ENCODE measurements at places on chromosomes 5 and 9.

- DNase-seq: no peak
These were observed 236.1 kb downstream of the DNAH5 start for GRCh38 chr5:13708432-13708831.

- no peak for DNase-seq
These were observed 407.9 kb upstream of the CYLC2 start for GRCh38 chr9:102587281-102587680.

- no peak for DNase-seq
These were observed 165.7 kb downstream of the MPDZ start for GRCh38 chr9:13113751-13114150.

GRCh38 chr5:123285122-123286023 lies 137.8 kb downstream of the CEP120 start:
- no peak for DNase-seq

DNA sequence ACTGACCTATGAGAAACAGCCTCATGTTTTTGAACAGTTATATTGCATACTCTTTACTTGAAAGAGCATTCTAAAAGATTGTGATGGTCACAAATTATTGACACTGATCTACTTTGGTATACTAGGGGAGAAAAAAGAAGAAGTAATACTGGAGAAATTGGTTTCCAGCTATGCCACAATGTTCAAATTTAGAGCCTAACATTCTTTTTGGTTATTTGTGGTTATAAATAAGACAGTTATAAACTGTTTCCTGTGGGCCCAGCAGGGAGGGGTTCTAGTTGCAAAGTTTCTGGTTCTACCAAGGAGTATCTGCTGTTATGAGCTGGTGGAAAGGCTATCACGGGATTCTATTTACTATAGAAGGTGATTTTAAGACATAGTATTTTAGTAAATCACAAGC lies 4.8 kb downstream of the CWC27 start:
- DNase-seq: no peak

DNA sequence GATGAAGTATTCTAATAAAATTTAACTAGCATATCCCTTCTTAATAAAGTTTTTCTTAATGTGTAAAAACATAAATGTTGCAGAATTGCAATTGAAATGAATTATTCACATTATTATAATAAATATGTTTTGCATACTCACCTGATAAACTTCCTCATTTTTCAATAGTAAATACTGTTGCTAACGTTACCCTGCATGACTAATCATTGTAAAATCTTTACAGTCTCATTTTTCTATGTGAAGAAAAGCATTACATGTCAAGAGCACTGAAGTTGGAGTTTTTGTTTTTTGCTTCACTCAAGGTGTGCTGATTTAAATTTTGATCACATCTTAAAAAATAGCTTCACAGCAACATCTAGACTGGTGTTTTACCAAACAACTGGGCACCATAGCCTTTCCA lies 157.2 kb upstream of the CDH18 start:
- no peak for DNase-seq

DNA sequence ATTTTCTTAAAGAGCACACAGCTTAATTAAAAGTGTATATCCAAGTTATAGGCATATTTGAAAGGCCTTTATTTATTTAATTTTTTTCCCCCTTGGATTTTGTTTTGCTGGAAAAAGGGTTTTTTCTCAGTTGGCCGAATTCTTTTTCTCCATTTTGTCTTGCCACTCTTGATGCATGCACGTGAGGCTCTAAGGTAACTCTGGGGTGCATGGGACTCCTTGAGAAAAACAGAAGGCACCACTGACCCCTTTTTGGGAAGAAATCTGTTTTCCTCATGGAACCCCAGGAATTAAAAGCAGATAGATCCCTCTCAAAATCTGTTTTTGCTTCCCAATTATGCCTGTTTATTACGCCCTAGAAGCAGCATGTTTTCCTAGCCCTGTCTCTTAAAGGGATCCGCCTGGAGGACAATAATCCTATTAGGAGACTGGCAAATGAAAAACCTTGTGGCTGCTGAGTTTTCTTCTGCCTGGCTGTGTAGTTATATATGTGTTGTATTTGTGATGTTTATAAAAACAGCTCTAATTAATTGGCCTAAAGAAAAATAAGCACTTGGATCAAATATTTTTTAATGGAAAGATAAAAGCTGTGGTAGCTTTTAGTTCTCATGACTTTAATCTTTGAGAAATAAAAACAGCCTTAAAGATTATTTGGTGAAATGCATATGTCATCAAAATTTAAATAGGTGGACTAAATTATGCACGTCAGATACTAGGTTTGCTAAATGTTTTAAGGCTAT lies 435.1 kb upstream of the CDH9 start:
- DNase-seq: no peak

GRCh38 chr5:33275921-33276627 lies 164.7 kb upstream of the TARS1 start:
- no peak for DNase-seq

DNA sequence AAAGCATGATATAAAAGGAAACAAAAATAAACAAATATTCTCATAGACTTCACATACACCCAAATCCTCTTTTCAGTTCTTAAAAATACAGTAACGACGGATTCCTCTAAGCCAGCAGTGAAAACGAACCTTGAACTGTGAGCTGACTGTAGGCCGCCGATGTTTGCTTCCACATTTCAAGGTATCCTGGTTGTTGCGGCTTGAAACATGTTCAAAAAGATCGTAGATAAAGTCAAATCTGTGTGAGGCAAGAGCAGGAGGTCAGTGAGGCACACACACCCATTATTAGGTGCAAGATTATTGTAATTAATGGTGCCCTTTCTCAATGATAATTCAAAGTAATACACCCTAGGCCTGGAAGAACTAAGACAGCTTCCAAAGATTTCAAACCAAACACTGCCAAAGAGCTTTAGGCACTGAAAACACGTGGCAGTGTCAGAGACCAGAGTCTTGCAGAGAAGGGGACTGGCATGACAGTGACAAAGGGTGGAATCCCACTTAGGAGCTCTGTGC lies 141.2 kb upstream of the RETREG1 start:
- no peak for DNase-seq

GRCh38 chr9:134629061-134629585 lies 12.5 kb upstream of the COL5A1 start:
- no peak for DNase-seq

DNA sequence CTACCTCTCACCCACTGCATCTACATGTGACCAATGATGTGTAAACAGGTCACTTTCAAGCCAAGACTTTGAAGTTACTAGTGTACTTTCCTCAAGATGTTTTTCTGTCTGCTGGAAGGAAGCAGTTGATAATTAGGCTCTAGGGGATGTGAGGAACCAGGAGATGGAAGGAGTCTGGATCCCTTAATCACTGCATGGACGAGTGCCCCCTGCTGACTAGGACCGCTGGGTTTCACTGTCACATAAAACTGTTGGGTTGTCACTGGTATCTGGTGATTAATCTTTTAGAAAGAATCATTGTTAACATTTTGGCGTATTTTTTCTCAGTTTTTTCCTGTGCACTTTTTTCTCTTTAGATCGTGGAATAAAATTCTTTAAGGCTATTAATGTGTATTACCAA lies 79.5 kb downstream of the SREK1 start:
- no peak for DNase-seq

GRCh38 chr5:37738057-37738691 lies 101.7 kb downstream of the GDNF start:
- peak; percentile 78 for DNase-seq

DNA sequence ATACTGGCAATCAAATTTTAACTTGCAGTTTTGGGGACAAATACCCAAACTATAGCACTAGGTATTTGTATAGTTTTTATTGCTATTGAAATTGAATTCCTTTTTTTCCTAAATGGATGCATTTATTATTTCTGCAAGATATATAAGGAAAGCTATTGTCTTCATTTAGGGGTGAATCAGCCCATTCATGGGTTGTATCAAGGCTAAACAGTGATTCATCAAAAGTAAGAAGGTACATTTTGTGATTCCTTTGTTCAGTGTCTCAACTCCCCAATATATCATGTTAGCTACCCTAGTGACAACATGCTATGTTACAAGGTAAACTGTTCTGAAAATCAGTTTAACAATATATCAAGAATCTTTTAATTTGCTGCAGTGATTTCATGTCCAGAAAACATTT lies 185.7 kb downstream of the PLK2 start:
- no peak for DNase-seq

DNA sequence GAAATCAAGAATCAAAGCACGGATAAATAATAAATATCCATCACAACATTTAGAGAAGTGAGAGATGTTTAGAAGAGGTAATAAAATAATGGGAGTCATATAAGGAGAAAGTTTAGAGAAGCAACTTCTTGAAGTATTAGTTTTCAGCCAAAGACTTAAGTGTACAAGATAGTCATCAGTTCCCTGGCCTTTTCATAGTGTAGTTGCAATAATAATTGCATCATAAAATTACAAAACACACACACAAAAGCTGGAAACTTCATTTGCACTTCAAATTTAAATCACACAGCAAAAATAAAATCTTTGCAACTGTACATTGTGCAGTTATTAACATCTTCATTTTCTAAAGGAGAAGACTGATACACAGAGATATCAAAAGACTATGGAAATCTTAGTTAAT lies 319.1 kb upstream of the RGMB start:
- no peak for DNase-seq

DNA sequence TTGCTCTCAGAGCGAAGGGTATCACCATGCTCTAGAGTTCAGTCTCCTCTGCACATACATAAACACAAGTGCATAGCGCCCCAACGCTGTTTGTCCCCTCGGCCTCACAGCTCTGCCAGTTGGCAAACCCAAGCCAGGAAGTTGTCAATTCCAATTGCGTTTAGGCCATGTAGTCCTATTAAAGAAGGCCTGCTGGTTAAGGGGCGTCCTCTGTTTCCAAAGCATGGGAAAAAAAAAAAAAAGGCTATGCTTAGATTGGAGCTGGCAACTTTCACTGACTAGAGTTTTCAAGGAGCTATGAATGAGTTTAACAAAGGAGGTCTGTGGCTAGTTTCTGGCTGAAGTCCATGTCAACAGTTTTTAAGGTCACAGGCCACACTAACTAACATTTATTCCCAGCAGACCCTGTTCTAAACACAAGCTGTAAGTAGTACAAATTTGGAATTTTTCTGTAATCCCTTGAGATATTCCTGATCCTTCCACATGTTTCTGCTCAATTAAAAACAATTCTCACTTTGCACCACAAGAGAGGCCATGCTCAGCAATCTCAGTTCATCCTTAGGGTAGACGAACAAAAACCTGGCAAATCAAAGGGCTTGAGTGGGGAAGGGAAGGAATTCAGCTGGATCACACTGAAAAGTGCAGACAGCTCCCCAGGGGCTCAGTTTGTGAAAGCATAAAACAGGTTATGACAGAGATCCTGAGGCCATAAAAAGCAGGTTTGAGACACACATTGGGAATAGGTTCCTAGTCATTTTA lies 187.7 kb downstream of the DENND1A start:
- DNase-seq: no peak

DNA sequence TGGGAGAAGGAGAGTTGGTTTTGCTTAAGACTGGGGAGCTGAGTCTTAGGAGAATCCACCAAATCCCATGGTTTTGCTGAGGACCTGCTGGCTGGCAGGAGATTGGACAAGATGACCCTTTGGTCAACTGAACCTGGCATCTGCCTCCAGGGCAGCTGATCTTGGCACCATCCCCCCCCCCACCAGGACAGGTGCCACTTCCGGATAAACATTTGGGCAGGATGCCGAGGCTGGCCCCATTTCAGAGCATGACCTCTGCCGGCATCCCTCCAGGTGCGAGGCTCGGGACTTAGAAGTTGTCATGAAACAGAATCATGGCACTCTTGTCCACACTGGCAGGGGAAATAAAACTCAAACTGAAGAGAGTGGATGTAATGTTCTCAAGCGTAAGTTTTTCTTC lies 165.6 kb downstream of the MACROH2A1 start:
- no peak for DNase-seq

- peak; percentile 1 for DNase-seq
These were observed 66.5 kb downstream of the COX7C start for GRCh38 chr5:86684222-86684621.

DNA sequence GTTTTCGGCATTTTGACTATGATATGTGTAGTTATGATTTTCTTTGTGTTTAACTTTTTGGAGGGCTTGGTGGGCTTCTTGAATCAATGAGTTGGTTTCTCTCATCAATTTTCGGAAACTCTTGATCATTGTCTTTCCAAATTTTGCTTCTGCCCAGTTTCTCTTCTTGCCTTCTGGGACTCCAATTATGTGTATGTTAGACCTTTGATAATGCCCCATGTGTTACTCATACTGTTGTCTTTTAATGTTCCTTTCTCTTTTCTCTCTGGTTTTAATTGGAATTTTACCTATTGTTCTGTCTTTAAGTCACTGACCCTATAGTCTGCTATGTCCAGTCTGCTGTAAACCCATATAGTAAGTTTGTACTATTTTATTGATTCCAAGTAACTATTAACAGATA lies 41.5 kb downstream of the KCNIP1 start:
- no peak for DNase-seq

- no peak for DNase-seq
These were observed 49.7 kb downstream of the NNT start for GRCh38 chr5:43652537-43653302.

GRCh38 chr5:173412566-173412965 lies 84.4 kb upstream of the STC2 start:
- no peak for DNase-seq

GRCh38 chr9:8648271-8648845 lies 848.8 kb upstream of the DMAC1 start:
- DNase-seq: no peak

DNA sequence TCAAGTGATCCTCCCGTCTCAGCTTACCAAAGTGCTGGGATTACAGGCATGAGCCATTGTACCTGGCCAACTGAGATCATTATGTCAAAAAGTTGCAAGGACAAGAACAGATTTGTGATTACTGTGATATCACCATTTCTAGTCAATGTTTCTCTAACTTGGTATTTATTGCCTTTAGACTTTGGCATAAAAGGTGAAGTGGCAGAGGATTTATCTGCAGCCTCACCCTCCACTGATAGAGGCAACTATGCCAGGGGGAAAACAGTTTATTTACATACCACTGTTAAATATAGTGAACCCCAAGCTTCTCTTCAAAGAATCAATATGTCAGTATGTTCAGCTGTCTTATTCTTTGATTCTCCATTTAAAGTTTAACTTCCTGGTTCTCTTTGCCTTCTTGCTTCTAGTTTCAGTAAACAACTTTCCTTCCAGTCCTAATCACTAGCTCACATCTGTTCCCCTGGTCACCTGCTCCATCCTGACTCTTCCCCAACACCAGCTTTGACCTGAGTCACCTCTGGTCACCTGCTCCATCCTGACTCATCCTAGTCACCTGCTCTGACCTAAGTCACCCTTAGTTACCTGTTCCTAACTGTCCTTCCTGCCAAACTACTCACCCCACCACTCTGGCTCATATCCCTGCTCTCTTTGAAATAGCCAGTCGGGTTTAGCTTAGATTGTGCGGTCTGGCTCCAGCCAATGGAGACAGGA lies 29.9 kb downstream of the SEMA6A start:
- no peak for DNase-seq

DNA sequence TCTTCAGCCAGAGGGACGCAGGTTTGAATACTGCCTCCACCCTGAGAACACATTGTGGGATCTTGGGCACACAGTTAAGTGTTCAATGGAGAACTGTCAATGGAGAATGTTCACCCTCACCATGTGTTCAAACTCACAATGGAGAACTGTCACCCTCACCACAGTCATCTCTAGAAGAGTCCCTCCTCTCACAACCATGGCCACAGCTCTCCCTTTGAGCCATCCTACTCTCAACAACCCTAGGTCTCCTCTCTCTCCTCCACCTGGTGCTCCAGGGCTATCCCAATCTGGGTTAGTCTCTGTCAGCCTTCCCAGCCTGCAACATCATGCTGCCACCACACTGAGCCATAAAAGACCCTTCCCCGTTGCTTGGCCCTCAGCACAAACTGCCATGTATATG lies 36.3 kb upstream of the HAND1 start:
- no peak for DNase-seq
